ENCODE measurements at places on chromosomes 1 and 21.

- peak; percentile 88 for DNase-seq
Observed at GRCh38 chr1:151059109-151060006, at the start of gene CDC42SE1. TSS of gene CDC42SE1 (minus strand) at chr1:151059622. CDS start at chr1:151055730, 3,892 bp downstream.

- no peak for DNase-seq
Observed at GRCh38 chr1:10615332-10615731, 140.6 kb downstream of the PEX14 start.

DNA sequence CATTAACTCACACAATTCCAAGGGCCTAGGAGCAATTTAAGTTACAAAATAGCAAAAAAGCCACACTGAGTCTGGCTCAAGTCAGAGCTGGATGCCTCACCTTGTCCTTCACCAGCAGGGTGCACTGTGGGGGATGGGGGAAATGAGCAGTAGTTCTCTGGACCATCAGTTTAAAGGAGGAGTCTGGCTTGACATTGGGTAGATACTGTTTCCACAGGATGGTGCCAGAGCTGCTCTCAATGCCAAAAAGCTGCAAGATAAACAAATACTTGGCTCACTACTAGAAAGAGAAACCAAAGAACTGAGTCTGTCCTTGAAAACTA is 18.8 kb downstream of the EMC1 start:
- DNase-seq, result peak; percentile 26

GRCh38 chr1:110249256-110249655 is 39.1 kb downstream of the KCNC4 start:
- no peak for DNase-seq

- DNase-seq, result no peak
Observed at GRCh38 chr1:39675220-39675619, 3.3 kb upstream of the NT5C1A start.

GRCh38 chr21:29002442-29003144 is 9.9 kb upstream of the LTN1 start:
- DNase-seq, result peak; percentile 97

- DNase-seq, result no peak
Observed at GRCh38 chr1:41354956-41355355, 6.3 kb upstream of the FOXO6 start.

GRCh38 chr1:2948751-2949680 is 72.3 kb upstream of the ACTRT2 start:
- no peak for DNase-seq

GRCh38 chr21:23402929-23403520 is 2204.3 kb downstream of the MRPL39 start:
- no peak for DNase-seq

- no peak for DNase-seq
Observed at GRCh38 chr21:19402870-19403269, 999.3 kb upstream of the TMPRSS15 start.

- no peak for DNase-seq
Observed at GRCh38 chr1:5661196-5662085, 330.8 kb downstream of the NPHP4 start.

- no peak for DNase-seq
Observed at GRCh38 chr1:65229201-65229600, 80.1 kb upstream of the DNAJC6 start.

DNA sequence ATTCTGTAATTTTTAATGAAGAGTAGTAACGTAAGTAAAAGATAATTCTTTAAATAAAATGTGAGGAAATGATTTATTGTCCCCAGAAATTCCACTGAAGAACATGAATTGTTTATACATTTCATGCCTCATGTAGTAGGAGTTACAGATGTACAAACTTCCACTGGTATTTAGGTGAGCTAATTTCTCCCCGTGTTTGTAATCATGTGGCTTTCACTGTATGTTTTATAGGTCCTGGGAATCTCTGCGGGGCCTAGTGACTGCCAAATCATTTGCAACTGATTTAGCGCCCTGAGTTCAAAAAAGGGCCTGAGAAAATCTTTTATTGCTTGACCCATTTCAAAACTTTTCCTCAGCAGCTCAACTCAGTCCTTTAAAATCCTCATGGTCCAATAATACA is 30.5 kb upstream of the FASLG start:
- no peak for DNase-seq

- DNase-seq, result peak; percentile 40
Observed at GRCh38 chr1:65812065-65812464, 19.4 kb downstream of the PDE4B start.

- DNase-seq, result peak; percentile 62
Observed at GRCh38 chr1:35726450-35727433, 8.1 kb upstream of the C1orf216 start.

GRCh38 chr21:17660452-17660851 is 47.8 kb upstream of the BTG3 start:
- no peak for DNase-seq

- DNase-seq, result peak; percentile 79
Observed at GRCh38 chr1:85607126-85607920, 26.8 kb downstream of the CCN1 start.

DNA sequence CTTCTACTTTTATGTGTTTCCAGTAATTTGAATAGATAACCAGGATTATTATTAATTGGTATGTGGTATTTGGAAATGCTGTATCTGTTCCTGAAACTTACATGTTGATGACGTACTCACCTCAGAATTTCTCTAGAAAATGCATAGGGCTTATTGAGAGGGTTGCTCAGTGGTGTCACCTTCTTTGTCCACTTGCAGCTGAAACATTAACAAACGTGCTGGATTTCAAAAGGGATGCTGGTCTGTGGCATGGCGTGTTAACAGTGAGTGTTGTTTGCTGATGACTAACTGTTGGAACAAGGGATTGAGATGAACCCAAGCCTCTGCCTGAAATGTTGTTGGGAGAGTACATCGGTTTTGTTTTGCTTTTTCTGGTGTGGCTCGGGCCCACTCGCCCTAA is 67.9 kb downstream of the S100B start:
- no peak for DNase-seq

GRCh38 chr1:248751635-248752034 is 3.9 kb downstream of the LYPD8 start:
- no peak for DNase-seq

DNA sequence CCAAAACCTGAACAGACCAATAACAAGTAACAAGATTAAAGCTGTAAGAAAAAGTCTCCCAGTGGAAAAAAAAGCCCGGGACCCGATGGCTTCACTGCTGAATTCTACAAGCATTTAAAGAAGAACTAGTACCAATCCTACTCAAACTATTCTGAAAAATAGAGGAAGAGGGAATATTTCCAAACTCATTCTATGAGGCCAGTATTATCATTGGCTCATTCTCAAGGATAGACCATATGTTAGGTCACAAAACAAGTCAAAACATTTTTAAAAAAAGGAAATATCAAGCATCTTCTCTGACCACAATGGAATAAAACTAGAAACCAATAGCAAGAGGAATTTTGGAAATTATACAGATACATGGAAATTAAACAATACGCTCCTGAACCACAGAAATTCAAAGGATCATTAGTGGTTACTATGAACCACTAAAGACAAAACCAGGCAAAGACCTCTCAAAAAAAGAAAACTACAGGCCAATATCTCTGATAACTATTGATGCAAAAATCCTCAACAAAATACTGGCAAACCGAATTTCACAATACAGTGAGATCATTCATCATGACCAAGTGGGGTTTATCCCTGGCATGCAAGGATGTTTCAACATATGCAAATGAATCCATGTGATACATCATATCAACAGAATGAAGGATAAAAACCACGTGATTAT is 13.9 kb upstream of the IL20 start:
- DNase-seq, result no peak

GRCh38 chr1:67575861-67576260 is 109.1 kb upstream of the GADD45A start:
- DNase-seq, result peak; percentile 71

GRCh38 chr1:230375780-230376179 is 50.4 kb downstream of the PGBD5 start:
- no peak for DNase-seq

DNA sequence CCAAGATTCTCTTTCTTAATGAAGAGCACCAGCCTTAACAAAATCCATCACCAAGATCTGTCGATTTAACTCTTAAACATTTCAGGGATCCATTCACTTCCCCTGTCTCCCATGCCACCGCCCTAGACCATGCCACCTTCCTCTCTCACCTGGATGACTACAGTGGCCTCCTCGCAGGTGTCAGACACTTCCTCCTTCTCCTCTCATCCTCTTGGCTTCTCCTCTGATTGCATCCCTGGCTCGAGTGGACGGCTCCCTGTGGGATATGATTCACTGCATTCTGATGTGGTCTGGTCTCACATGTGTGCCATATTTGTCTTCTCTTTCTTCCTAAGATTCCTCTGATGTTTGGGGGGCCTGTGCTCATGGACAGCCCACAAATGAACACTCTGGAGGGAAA is 66.4 kb upstream of the KLHDC7A start:
- DNase-seq, result no peak

GRCh38 chr1:69994241-69994640 is 211.1 kb downstream of the LRRC40 start:
- no peak for DNase-seq

- DNase-seq, result peak; percentile 13
Observed at GRCh38 chr21:31335957-31336738, 7.9 kb downstream of the TIAM1 start.

DNA sequence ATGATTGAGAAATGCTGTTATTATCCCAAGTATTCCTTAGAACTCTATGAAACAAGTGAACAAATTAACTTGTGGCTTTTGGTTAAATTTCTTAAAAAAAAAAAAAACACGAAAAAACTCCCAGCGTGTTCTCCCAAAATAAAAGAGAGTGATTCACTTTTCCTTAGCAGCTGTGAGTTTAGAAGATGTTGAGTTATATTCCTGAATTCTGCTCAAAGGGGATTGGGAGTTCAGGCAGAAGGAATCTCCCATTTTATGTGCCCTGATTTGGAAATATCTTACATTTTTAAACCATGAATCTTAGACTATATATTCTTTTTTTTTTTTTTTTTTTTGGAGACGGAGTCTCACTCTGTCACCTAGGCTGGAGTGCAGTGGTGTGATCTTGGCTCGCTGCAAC is 34.3 kb downstream of the SMG7 start:
- DNase-seq, result peak; percentile 29

- DNase-seq, result no peak
Observed at GRCh38 chr1:191049781-191050180, 572.1 kb upstream of the BRINP3 start.

GRCh38 chr21:38506661-38507281 is 8.5 kb upstream of the ERG start:
- DNase-seq, result no peak

GRCh38 chr1:203673550-203674411 is 47.1 kb downstream of the ATP2B4 start:
- DNase-seq, result peak; percentile 93

DNA sequence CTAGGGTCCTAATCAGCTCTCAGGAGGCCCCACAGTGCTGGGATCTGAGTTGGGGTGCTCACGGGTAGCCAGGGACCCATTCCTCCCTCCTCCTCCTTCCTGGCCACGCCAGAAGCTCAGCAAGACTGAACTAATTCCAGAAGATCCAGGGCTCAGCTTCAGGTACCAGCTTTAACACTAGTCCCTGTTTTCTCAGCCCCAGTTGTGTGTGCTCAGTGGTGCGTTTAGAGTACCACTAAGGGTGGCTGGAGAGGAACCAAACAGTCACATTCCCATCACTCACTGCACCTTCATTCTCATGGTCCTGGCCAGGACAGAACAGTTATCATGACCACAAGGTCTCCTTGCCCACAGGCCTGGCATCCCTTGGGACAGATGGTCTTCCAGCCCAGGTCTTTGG is 20.8 kb downstream of the PKP1 start:
- no peak for DNase-seq

DNA sequence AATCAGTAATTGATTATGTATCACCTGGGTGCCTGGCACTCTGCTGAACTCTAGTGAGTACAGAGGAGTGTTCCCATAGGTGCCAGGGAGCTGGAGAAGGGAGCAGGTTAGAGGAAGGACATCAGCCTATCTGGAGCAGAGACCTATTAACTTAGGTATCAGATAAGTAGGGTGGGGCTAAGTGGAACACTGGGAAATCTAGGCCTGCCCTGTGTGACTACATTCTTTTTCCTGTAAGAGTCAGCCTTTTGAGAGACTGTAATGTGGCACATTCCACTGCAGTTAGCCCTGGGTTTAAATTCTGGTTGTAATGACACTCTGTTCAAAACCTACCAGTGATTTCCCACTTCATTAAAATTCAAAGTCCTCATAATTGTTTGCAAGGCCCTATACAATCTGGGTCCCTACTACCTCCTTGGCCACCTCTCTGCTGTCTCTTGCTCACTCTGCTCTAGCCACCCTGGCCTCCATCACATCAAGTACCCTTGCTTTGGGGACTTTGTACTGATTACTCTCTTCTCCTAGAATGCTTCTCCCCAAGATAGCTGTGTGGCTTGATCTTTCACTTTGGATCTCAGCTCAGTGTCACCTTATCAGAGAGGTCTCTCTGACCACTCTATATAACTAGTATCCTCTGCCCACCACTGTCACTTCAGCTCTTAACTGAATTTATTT is 12.9 kb downstream of the STX12 start:
- DNase-seq, result peak; percentile 31

DNA sequence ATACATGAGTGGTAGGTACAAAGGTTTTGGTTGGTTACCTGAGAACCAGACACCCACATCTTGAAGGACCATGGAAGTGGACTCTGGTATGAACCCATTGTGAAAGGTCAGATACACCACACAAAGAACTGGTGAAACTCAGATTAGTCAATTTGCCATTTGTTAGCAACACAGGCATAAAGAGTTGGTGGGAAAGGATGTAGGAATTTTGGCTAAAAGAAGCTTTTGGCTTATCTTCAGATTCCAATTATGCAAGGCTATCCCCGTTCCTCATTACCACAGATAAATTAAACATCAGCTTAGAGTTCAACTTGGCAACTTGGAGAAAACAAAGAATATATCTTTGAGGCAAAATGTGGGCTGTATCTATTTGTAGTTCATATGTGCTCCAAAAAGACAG is 87.0 kb upstream of the IRF2BP2 start:
- no peak for DNase-seq

GRCh38 chr1:235938709-235939479 is 72.2 kb upstream of the LYST start:
- DNase-seq, result no peak

DNA sequence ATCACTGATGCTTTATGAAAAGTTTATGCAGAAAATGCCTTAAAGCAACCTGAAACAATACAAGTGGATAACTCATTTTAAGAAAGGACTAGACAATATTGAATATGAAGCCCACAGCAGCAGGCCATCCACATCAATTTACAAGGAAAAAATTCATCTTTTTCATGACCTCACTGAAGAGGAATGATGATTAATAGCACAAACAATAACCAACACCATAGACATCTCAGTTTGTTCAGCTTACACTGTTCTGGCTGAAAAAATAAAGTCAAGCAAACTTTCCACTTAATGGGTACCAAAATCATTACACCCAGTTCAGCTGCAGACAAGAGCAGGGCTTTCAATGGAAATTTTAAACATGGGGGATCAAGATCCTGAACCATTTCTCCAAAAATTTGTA is 380.6 kb upstream of the NEGR1 start:
- no peak for DNase-seq
